ENCODE measurements at places on chromosomes 13 and 19.

DNA sequence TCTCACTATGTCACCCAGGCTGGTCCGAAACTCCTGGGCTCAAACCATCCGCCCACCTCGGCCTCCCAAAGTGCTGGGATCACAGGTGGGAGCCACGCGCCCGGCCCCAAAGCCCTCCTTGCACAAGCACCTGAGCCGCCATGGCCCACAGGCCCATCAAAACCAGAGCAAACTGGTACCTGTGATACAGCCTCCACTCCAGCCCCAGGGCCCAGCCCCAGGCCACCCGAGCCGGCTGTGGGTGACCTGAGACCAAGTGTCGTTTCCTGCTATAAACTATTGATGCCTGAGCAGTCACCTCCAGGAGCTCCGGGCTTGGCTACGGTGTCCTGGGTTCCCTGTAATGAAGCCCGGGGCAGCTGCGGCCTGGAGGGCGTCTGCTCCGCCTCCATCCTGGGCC is 9.7 kb upstream of the PTBP1 start:
- H3K4me1 ChIP-seq: no peaks in the 10 kb centered on the region
- no peak overlapping the region for H3K27ac ChIP-seq
- no peaks in the 10 kb centered on the region for H3K36me3 ChIP-seq
- no peaks in the 10 kb centered on the region for H3K27me3 ChIP-seq

GRCh38 chr13:40770609-40770933 is 419 bp downstream of the MRPS31 start:
- H3K4me3 ChIP-seq: peak overlapping the region; percentile 53
- DNase-seq: no peak
- no peaks in the 10 kb centered on the region for H3K27me3 ChIP-seq
- peaks cover 4% of the 10 kb centered on the region for H3K36me3 ChIP-seq
- H3K27ac ChIP-seq: peak overlapping the region; percentile 79
- peaks cover 28% of the 10 kb centered on the region for H3K4me1 ChIP-seq

- H3K27me3 ChIP-seq: no peaks in the 10 kb centered on the region
- H3K27ac ChIP-seq: no peak overlapping the region
- no peaks in the 10 kb centered on the region for H3K4me1 ChIP-seq
- no peak overlapping the region for H3K4me3 ChIP-seq
Observed at GRCh38 chr13:104253063-104253680, 1187.0 kb upstream of the SLC10A2 start.

DNA sequence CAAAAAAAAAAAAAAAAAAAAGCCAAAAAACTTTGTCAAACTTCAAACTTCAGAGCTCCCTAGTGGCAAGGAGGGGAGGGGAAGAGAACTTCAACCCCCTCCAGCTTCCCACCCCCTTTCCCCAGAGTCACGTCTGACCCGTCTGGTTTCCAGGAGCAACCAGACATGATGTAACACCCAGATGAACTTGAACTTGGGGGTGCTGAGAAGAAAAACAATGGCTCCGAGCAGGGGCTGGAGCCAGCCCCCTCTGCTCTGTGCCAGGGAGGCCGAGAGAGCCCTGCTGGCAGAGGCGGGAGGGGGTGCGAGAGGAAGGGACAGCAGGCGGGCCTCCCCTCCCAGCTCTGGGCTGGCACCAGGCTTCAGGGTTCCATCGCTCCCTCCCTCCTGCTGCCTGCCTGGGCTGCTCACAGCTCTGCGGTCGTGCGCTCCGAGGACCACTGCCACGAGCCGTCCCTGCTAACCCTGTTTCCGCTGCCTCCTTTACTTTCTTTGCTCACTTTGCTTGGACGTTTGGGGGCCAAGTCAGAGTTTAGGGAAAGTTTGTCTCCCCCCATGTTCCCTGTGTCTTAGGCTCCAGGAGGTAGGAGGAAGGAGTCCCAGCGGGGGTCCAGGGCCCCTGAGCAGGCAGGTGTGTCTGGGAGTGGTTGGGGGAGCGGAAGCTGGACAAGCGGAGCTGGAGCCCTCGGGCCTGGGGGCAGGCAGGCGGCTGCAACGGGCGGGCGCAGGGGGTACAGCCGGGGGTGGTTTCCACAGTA is 11.1 kb downstream of the LYL1 start:
- H3K27me3 ChIP-seq: peaks cover 6% of the 10 kb centered on the region
- no peak overlapping the region for H3K4me3 ChIP-seq
- H3K27ac ChIP-seq: no peak overlapping the region
- no peaks in the 10 kb centered on the region for H3K36me3 ChIP-seq
- peaks cover 29% of the 10 kb centered on the region for H3K4me1 ChIP-seq

- no peaks in the 10 kb centered on the region for H3K27me3 ChIP-seq
- H3K36me3 ChIP-seq: no peaks in the 10 kb centered on the region
- no peak for DNase-seq
- no peak overlapping the region for H3K4me3 ChIP-seq
- H3K4me1 ChIP-seq: no peaks in the 10 kb centered on the region
Observed at GRCh38 chr13:93762708-93763426, 536.3 kb downstream of the GPC6 start.

GRCh38 chr19:13025819-13026456 is 30.7 kb downstream of the NFIX start:
- H3K4me1 ChIP-seq: peaks cover 19% of the 10 kb centered on the region
- no peak overlapping the region for H3K4me3 ChIP-seq
- no peaks in the 10 kb centered on the region for H3K36me3 ChIP-seq

DNA sequence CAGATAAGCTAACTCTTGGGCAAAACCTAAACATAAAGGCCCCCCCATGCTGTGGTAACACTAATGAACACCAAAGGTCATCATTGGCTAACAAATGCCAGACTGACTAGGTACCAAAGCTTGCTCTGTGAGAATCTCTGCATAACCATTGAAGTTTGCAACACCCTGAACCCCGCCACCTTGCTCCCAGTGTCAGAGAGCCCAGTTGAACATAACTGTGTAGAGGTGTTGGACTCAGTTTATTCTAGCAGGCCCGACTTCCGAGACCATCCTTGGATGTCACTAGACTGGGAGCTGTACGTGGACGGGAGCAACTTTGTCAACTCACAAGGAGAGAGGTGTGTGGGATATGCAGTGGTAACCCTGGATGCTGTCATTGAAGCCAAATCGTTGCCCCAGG is 602.2 kb downstream of the UQCRFS1 start:
- H3K27me3 ChIP-seq: no peaks in the 10 kb centered on the region
- DNase-seq: no peak
- H3K4me3 ChIP-seq: no peak overlapping the region
- H3K36me3 ChIP-seq: no peaks in the 10 kb centered on the region
- H3K27ac ChIP-seq: no peak overlapping the region

- no peaks in the 10 kb centered on the region for H3K36me3 ChIP-seq
- H3K4me3 ChIP-seq: no peak overlapping the region
- H3K27ac ChIP-seq: no peak overlapping the region
- H3K27me3 ChIP-seq: peaks cover 4% of the 10 kb centered on the region
- no peak for DNase-seq
Observed at GRCh38 chr13:27721681-27722080, 70.6 kb upstream of the GSX1 start.

DNA sequence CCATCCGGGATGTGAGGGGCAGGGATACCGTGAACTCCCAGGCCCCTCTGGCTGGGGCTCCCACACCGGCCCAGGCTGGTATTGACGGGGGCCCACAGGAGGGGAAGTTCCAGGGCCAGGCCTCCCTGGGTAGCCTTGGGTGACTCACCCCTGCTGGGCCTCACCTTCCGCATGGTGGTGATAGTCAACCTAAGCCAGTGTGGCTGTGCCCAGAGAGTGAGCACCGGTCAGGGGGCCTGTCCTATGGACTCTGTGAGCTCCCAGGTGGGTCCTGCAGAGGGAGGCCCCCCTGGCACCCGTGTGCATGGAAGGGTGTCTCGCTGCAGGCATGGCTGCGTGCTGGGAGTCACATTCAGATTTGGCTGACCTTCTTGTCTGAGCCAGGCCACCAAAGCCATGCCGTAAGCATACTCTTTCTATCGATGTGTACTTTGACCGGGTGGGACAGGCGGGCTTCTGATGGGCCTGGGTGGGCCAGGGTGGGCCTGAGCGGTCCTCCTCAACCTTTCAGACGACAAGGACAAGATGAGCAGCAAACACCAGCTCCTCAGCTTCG is 27.6 kb downstream of the DHX34 start:
- DNase-seq: no peak
- H3K4me1 ChIP-seq: peaks cover 6% of the 10 kb centered on the region
- H3K27me3 ChIP-seq: no peaks in the 10 kb centered on the region
- no peak overlapping the region for H3K27ac ChIP-seq

DNA sequence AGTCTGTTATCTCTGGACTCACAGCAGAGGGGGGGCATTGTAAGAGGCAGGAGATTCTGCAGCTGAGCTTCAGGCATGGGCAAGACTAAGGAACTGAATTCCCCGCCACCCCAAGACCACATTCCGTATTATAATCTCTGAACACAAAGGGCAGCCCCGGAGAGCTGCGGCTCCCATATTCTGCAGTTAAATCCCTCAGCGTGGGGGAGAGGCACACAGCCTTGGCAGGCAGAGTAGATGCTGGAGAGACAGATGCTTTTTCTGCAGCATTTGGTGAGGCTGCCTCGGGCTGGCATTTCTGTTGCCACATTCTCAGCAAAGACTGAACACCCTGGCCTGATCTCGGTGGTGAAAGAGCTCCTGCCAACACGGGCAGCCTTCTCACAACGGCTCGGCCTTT is 12.9 kb downstream of the CHAF1A start:
- no peak overlapping the region for H3K4me3 ChIP-seq
- H3K36me3 ChIP-seq: no peaks in the 10 kb centered on the region
- H3K4me1 ChIP-seq: no peaks in the 10 kb centered on the region
- no peak for DNase-seq

- H3K36me3 ChIP-seq: no peaks in the 10 kb centered on the region
- H3K27ac ChIP-seq: no peak overlapping the region
- H3K4me1 ChIP-seq: no peaks in the 10 kb centered on the region
- no peak for DNase-seq
Observed at GRCh38 chr13:93407551-93407950, 180.9 kb downstream of the GPC6 start.

DNA sequence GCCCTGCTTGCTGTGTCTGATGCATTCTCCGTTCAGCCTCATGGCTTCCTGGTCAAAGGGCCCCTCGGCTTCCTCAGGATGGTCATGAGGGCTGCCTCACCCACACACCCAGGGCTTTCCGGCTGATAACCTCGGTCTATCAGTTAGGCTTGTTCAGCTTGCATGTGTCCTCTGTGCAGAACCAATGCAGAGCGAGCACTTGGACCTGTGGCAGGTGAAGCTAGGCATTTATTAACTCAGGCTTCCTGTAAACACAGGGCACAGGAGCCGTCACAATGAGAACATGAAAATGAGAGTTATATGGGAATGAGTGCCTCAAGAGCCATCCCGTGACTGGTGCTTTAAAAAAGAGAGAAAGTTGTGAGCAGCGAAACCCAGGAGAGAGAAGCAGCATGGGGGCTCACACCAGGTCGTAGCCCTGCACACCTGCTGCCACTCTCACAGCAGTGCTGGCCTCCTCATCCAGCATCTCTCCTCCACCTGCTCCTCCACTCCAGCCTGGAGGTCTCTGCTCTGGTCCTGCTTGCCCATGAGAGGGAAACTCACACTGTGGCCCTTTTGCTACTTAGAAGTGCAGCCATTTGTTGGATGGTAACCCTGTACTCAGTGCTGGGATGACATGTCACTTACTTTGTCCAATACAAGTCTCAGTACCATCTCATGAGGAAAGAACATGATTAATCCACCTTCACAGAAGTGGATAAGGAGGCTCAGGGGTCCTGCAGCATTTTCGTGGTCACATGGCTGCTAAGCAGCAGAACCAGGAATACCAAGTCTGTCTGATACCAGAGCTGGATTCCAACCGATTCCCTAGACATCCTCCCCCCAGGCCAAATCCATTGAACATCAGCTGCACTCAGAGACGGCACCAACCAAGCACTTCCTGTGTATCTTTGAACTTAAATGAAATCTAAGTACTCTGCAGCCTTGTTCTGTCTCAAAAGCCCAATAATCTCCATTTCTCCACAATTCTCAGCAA is 50.5 kb upstream of the IRS2 start:
- no peaks in the 10 kb centered on the region for H3K4me1 ChIP-seq
- H3K27ac ChIP-seq: no peak overlapping the region
- no peaks in the 10 kb centered on the region for H3K36me3 ChIP-seq
- DNase-seq: no peak
- H3K27me3 ChIP-seq: no peaks in the 10 kb centered on the region

GRCh38 chr19:23283925-23284324 is 33.7 kb upstream of the ZNF724 start:
- H3K36me3 ChIP-seq: no peaks in the 10 kb centered on the region
- H3K4me1 ChIP-seq: peaks cover 8% of the 10 kb centered on the region
- DNase-seq: peak; percentile 59
- no peak overlapping the region for H3K4me3 ChIP-seq
- no peaks in the 10 kb centered on the region for H3K27me3 ChIP-seq

- no peaks in the 10 kb centered on the region for H3K36me3 ChIP-seq
- H3K27ac ChIP-seq: no peak overlapping the region
- no peak overlapping the region for H3K4me3 ChIP-seq
- no peaks in the 10 kb centered on the region for H3K27me3 ChIP-seq
- H3K4me1 ChIP-seq: peaks cover 35% of the 10 kb centered on the region
Observed at GRCh38 chr13:99196466-99197116, 4.1 kb upstream of the UBAC2 start.

DNA sequence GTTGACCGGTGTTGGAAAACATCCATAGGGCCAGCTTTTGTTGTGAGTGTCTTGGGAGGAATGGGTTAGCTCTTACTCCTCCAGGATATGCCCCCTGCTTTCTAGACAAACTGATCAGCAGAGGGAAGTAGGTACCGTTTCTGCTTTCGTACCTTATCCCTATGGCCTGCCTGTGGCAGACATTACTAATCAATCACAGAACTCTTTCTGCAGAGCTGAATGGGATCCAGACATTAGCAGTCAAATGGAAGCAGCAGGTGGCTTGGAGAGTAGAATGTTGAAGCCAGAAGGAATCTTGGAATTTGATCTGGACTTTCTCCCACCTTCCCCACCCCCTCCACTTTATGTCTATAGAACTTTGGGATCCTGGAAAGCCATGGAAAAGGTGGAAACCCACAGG is 17.1 kb downstream of the NWD1 start:
- H3K36me3 ChIP-seq: no peaks in the 10 kb centered on the region
- H3K27ac ChIP-seq: no peak overlapping the region
- H3K4me3 ChIP-seq: no peak overlapping the region

DNA sequence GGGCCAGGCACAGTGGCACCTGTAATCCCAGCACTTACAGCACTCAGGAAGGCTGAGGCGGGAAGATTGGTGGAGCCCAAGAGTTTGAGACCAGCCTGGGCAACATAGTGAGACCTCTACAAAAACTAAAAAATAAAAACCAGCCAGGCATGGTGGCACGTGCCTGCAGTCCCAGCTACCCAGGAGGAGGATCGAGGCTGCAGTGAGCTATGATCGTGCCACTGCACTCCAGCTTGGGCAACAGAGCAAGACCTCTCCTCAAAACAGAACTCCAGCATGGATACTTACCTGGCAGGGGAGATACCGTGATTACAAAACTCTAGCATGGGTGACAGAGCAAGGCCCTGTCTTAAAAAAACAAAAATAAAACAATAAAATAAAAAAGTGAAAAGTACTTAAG is 95.3 kb downstream of the GJA3 start:
- no peaks in the 10 kb centered on the region for H3K4me1 ChIP-seq
- no peak for DNase-seq
- H3K4me3 ChIP-seq: no peak overlapping the region
- no peak overlapping the region for H3K27ac ChIP-seq
- H3K27me3 ChIP-seq: no peaks in the 10 kb centered on the region

DNA sequence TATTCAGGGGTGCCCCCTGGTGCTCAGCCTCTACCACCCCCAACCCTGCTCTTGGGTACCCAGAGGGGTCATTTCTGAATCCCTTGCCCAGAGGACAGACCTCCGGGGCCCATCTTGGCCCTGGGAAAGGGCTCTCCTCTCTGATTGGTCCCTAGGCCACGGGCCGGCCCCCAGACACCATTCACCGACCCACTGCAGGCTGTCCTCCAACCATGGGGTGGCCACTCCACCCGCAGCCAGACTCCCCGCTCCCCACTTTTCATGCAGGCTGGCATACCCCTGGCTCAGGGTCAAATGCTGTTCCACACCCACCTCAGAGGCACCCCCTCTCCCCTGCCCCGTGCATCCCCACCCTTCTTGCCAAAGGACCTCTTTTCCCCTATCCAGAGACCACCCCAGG is 14.8 kb downstream of the SMIM24 start:
- no peak overlapping the region for H3K27ac ChIP-seq
- H3K36me3 ChIP-seq: no peaks in the 10 kb centered on the region
- H3K4me1 ChIP-seq: no peaks in the 10 kb centered on the region
- DNase-seq: no peak
- no peaks in the 10 kb centered on the region for H3K27me3 ChIP-seq

Measured in CD4-positive, alpha-beta memory T cell (primary cell).